Cortex of kidney (tissue), 1 donor: ENCODE measurements at places on chromosomes 7 and 10.

DNA sequence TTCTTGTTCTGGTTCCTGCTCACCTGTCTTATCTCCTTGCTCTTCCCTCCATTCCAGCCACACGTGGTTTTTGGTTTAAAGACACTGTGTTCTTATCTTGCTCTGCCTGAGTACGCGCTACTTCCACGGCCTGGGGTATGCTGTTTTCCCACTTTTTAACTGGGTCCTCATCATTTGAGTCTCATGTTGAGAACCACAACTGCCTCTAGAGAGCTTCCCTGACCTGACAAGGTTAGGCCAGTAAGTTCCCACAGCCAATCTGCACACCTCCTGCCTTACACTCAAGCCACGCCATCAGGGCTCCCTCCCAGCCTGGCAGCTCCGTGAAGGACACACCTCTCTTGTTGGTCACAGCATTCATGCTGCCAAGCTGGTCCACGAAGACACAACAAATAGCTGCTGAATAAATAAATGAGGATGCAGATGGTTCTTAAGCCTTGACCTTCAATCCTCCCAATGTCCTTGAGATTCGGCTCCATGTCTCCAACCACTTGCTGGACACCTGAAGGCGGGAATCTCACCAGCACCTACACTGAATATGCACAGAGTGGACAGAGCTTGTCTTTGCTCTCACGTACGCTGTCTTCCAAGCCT, 201.7 kb upstream of the KLF14 start:
- DNase-seq: no peak

DNA sequence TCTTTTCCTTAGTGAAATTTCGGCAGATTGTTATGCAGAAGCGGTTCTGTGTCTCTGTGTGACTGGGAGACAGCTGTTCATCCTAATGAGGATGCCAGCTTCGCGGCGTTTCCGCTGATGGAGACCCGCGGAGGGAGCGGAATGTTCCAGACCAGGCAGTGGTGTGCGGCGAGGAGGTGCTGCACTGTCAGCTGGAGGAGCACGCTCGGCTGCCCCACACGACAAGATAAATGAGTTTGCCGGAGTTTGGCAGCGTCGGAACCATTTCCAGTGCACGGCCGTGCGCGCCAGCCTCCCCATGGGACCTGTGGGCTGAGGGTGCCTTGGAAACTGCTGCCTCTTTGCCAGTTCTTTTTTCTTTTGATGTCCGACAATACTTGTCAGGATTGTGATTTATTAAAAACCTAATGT, 64.6 kb downstream of the WDR37 start:
- DNase-seq: no peak

DNA sequence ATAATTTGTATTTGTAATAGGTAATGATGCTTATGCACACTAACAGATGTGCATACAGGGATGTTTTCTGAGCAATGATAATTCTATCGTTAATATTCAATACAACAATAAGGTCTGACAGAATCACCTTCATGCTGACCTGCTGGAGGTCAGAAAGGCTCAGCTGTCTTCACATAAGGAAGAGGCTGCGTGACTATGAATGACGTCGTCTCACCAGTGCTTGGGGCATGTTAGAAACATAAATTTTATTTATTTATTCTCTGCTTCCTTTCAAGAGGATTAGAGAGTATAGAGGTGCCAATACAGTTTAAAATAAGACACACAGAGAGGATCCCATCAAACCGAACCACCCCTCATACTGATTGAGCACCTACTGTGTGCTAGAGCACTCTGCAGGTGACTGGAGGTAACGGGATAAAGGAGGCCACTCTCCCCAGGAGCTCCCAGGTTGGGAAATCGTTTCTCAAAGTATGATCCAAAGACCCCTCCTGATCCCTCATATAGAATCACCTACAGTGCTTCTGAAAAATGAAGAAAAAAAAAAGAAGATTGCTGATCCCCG, 265.6 kb upstream of the NPVF start:
- no peak for DNase-seq

DNA sequence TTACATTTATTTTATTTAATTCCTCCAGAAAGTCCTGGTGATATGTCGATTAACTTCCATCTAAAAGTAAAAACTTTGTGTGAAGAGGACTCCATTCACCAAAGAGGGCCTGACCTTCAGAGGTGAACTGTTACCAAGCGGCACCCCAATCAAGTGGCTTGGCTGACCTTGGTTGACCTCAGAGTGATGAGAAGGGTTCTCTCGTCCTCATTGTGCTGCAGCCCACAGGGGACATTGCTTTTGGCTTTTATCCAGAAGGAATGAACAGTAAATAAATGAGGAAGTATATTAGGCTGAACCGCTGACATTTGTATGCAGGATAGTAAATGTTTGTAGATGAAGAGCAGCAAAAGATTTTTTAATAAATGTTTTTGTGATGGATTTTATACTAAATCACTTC, 172.4 kb upstream of the MKI67 start:
- DNase-seq: no peak

- DNase-seq: no peak
Measured at GRCh38 chr7:116933465-116933864, 19.8 kb upstream of the ST7 start.

GRCh38 chr7:152132812-152133211, 107.3 kb downstream of the GALNT11 start:
- DNase-seq: no peak

DNA sequence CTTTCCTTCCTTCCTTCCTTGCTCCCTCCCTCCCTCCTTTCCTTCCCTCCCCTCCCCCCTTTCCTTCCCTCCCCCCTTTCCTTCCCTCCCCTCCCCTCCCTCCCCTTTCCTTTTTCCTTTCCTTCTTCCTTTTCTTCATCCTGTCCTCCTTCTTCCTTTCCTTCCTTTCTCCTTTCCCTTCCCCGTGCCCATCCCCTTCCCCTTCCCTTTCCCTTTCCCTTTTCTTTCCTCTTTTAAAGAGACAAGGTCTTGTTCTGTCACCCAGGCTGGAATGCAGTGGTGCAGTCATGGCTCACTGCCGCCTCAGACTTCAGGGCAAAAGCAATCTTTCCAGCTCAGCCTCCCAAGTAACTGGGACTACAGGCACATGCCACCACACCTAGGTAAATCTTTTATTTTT, 54.0 kb downstream of the KIF20B start:
- no peak for DNase-seq

GRCh38 chr7:116997972-116998371, 44.7 kb downstream of the ST7 start:
- DNase-seq: no peak

- no peak for DNase-seq
Measured at GRCh38 chr7:26166684-26167266, 14.8 kb downstream of the NFE2L3 start.

- DNase-seq: no peak
Measured at GRCh38 chr7:49596701-49597491, 176.5 kb upstream of the VWC2 start.

- no peak for DNase-seq
Measured at GRCh38 chr7:34222722-34223121, 317.4 kb downstream of the BMPER start.

DNA sequence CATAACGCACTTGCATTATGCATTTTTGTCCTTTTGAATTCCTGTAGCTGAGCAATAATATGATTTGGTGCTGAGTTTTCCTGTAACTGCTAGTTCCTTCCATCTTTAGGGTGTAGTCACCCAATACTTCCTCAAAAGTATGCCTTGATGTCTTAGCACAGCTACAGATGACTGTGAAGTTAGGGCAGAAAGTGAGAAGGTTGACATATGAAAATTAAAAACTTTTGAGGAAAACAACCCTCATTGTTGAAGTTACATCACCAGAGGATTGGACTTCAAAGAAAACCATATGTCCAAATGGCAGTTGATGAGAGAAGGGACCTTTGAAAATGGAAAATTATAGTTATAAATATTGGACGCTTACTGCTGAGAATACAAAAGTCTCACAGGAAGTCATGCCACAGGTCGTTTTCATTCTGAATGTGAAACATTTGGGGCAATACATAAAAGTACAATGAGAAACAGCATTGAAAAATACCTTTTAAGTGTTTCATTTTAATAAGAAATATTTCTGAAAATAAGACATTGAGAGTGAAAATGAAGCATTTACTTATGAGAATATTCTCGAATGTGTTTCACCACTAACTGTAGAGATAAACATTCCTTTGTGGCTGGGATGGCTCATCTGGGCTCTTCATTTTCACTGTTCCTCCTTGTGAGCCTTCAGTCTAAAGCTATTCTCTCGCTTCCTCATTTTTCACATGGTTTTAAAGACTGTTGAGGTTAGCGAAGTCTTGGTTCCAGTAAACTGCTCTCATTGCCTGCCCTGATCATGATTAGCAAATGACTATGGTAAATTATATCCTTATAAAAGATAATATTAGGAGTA, 61.4 kb upstream of the NME8 start:
- no peak for DNase-seq

- no peak for DNase-seq
Measured at GRCh38 chr7:46902463-46902862, 679.4 kb downstream of the TNS3 start.

- DNase-seq: no peak
Measured at GRCh38 chr7:28419716-28420115, 7.4 kb downstream of the CREB5 start.

GRCh38 chr7:142898377-142899170, 13.0 kb upstream of the TRPV6 start:
- no peak for DNase-seq

DNA sequence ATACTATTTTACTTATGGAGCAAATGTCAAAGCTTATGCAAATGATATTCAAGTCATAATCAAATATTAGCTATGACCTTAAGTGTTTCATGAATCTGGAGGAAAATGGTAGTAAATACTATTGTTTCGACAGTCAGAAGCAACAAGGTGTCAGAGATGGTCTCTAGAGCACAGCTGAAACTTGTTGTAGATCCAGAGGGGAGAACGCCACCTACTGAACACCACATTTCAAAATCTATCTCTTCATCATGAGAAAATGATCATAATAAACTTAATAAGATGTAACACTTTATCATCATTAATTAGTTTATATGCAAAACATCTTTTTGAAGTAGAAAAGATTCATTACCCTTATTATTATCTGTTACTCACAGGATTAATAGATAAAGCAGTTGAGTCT, 418.7 kb downstream of the GATA3 start:
- no peak for DNase-seq

DNA sequence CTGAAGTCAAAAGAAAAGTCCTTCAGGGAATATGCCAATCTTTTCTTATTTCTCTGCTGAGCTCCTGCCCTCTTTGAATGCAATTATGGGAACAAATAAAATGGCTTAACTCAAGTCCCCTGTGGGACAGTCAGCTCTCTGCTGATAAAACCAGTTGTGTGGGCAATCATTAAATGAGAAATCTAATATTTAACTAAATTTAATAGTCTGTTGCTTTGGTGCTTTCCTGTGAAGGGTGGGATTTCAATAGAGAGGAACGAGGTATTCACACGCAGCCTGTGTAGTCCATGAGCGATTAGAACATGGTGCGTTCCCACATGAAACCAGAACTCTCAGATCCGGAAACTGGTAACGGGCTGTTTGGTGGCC, 138.4 kb downstream of the PAXIP1 start:
- DNase-seq: no peak

DNA sequence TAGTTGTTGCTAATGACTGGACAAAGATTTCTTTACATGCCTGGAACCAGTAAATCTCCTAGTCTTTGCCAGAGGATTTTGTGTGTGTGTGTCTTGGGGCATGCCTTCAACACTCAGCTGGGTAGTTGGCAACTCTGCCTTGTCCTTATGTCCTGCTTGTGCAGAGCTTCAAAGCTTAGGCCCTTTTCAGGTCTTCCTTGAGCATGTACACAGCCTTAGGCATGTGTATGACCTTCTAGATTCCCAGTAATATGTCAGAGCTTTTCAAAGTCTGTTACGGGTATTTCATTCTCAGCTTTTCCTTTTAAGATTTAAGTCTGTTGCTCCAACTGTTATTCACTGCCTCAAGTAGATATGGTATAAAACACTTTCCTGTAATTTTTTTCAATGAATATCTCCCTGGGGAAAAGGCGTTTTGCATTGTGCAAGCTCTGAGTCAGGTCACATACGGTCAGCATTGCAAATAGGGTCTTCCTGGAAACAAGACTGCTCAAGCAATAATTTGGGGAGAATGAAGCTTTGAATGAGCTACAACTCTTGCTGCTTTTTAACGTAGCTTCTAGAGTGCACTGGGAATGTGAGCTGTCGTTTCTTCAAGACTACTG, 25.5 kb downstream of the SHOC2 start:
- no peak for DNase-seq

DNA sequence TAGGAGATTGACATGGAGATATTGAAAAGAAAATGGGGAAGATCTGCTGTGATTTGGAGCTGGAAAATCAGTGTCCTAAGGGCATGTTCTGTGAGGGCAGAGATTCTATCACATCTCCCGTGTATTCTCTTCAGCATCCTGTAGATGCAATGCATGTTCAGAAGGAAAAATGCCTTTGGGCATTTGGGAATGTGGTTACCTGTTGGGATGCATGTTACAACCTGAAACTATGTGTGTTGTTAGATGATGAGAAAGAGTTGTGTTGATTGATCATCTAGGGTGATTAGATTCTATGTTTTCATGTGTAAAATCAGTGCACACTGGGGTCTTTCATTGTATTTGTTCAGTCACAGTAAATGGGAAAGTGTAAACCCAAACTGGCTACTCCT, 14.7 kb downstream of the CUZD1 start:
- DNase-seq: no peak
